HCT116 (cell line): ENCODE measurements at places on chromosomes 5 and 9.

GRCh38 chr9:114202396-114202795, 47.1 kb downstream of the COL27A1 start:
- DNase-seq, result no peak

GRCh38 chr5:75142566-75143136, 90.3 kb upstream of the GCNT4 start:
- no peak for DNase-seq

GRCh38 chr9:97480749-97481148, 20.7 kb upstream of the TMOD1 start:
- no peak for DNase-seq

- DNase-seq, result no peak
Observed at GRCh38 chr5:164188733-164189148, 683.3 kb downstream of the MAT2B start.

GRCh38 chr5:176762489-176762888, 47.9 kb upstream of the UNC5A start:
- no peak for DNase-seq

DNA sequence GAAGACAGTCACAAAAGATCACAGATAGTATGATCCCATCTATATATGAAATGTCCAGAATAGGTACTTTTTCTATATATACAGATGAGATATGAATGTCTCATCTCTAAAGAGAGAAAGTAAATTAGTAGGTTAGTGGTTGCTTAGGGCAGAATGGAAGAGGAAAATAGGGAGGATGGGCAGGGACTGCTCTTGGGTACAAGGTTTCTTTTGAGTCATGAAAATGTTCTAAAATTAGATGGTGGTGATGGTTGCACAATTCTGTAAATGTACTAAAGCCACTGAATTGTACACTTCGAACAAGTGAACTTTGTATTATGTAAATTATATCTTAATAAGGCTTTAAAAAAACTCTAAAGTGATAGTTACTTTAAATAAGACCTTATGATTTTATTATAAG, 59.6 kb upstream of the GRAMD2B start:
- DNase-seq, result no peak

DNA sequence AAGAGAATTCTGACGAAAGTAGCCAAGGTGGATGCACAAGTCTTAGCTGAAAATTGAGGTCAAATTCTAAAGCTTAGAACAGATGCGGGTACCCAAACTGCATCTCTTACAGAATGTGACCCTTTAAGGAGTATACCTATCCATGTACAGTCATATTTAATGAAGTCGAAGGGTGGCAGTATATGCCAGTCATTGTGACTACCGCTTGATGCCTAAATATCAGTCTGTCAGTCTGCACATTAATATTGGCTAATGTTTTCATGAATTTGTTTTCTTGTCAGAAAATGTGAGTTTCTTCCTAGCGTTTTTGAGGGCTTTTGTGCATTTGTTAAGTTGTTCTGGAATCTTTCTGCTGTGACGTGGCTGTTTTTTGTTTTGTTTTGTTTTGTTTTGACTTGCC, 264.5 kb upstream of the ELAVL2 start:
- no peak for DNase-seq

DNA sequence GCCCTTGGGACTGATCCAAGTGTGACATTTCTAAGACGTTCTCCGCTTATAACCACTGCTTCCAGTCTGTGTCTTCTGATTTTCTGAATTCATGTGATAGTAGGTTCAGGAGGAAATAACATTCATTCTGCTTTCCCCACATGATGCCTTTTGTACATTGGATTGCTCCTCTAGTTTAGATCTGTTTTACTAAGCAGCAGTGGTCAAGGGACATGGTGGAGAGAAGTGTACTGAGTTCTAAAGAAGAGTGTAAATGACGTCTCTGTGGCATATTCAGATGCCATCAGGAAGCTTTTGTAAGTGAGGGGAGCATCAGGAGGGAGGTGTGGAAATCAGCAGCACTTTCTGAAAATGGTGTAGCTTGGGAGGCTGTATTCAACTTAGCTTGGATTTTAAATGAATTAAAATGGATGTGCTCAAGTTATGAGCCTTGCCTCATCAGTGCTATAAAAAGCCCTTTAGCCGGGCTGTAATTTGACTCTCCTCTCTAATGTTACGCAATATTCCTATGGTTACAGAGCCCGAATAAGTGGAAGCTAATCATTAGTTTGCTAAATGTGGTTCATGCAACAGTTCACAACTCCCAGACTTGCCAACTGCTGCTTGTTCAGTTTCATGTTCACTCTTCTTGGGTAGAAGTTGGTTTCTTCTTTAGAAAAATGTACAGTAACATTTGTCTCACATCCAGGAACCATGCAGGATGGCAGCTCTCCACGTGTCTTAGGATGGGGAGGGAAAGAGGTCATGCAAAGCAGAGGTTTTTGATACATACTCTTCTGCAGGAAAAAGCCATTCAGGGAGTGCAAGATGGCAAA, 281.3 kb downstream of the ARHGAP26 start:
- no peak for DNase-seq

- no peak for DNase-seq
Observed at GRCh38 chr5:1552521-1553255, 28.9 kb upstream of the LPCAT1 start.

GRCh38 chr9:130138171-130138653, 34.0 kb upstream of the NCS1 start:
- DNase-seq, result no peak

DNA sequence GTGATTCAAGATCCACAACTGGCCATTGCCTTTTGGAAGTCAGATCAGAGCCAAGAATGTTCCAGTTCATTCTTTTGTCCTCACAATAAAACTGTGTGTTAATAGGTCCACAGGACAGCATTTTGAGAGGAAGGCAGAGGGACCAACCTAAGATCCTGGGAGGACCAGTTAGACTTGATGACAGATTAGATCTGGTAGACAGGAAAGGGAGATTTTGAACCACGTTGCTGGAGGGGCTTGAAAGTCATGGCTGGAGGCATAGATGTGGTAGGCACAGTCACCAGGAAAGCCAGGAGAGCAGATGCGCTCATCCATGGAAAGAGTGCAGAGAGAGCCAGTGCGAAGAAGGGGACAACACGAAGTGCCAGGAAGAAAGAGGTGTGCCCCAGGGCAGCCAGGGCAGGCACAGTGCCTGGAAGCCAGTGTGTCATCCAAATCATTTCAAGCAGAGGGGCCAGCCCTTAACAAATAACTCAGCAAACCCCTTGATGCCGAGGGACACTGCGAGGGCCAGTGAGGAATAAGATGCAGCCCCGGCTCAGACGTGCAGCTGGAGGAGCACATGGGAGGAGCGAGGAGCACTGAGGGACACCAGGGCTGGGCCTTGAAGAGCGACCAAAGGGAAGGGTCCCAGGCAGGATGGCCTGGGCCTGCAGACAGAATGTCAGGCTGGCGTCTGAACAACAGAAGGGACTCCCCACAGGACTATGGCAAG, 12.8 kb upstream of the SLC2A8 start:
- DNase-seq, result no peak

GRCh38 chr5:134466241-134467069, 54.8 kb upstream of the CDKN2AIPNL start:
- DNase-seq, result peak; percentile 80

GRCh38 chr5:51829230-51829629, 446.0 kb downstream of the ISL1 start:
- DNase-seq, result no peak

GRCh38 chr9:122097679-122098315, 4.7 kb upstream of the TTLL11 start:
- no peak for DNase-seq

- DNase-seq, result peak; percentile 97
Observed at GRCh38 chr9:136482793-136483588, at the start of gene SEC16A. Gene SEC16A (minus strand): TSS chr9:136483040. CDS start chr9:136477615, 5,425 bp downstream.

- no peak for DNase-seq
Observed at GRCh38 chr5:149586708-149587318, 5.5 kb downstream of the ARHGEF37 start.

GRCh38 chr9:123102375-123103113, 69.1 kb downstream of the GPR21 start:
- DNase-seq, result no peak

- DNase-seq, result no peak
Observed at GRCh38 chr9:124261736-124262648, 4.2 kb downstream of the NEK6 start.

GRCh38 chr9:33430942-33431341, 16.5 kb downstream of the AQP3 start:
- no peak for DNase-seq

GRCh38 chr9:121038804-121039203, 11.3 kb downstream of the C5 start:
- no peak for DNase-seq

DNA sequence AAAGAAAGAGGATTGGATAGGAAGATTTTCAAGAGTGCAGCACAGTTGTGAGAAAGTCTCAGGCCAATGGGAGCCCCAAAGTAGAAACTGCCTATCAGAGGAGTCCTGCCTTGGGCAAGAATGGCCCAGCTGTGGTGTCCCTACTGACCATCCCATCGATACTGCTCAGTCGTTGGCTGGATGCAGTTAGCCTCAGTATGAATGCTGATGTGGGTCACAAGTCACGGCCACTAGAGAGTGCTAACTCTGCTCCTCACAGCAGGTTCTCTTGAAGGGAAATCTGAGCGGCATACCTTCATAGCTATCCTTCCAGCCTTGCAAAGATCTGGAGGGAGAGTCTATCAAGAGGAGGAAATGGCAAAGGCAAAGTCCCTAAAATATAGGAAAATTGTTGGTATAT, 11.6 kb upstream of the CETN3 start:
- DNase-seq, result no peak

DNA sequence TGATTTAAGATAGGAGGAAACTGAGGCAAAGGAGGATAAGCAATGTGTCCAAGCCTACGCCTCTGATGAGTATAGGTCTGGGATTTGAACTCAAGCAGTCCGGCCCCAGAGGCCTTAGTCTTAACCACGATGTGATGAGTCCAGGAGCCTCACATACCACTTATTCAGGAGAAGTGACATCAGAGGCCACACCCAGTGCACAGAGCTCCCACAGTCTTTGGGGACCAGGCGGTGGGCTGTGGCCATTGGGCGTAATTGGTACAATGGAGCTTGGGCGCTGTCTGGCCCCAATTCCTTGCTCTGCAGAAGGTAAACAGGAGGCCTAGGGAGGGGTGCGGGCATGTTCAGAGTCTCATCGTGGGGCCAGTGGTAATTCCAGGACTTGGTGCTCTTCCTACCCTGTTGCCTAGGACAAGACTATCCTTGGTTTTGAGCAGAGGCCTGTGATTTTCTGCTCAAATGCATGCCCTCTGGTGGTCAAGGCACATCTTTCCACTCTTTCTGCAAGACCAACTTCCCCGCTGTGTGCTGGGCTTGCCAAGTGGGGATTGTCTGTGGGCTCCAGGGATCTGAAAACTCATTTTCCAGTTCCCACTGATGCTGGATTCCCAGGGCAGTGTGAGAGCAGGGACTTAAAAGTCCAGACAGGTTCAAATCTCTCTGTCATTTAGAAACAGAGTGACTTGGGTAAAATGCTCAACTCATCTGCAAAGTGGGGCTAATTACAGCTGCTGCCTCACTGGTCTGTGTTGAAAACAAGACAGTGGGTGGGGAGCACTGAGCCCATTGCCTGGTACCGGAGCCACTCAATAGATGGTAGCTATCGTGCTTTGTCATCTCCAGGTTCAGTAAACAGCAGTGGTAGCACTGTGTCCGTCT, 15.8 kb downstream of the NDST1 start:
- DNase-seq, result peak; percentile 50

- no peak for DNase-seq
Observed at GRCh38 chr5:191036-191948, at the start of gene LRRC14B. Gene LRRC14B (plus strand): TSS chr5:191495. CDS start chr5:191539, 44 bp downstream.

DNA sequence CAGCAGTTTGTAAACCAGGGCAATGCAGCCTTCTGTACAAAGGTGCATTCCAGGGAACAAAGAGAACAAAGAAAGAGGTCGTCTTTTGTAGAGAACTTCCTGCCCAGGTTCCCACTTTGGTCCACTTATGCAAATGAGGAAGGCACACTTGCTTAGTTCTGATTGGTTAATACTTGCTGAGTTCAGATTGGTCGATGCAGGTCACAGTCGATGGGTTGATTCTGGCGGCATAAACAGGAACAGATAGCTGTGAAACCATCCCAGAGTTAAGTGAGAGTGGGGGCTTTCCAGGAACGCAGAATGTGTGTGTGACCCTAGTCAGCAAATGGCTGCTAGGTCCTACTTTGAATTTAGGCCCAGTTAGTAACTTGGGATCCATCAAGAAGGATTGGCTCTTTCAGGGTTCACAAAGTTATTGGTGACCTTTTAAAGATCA, 1.8 kb upstream of the ADAMTS13 start:
- DNase-seq, result no peak

DNA sequence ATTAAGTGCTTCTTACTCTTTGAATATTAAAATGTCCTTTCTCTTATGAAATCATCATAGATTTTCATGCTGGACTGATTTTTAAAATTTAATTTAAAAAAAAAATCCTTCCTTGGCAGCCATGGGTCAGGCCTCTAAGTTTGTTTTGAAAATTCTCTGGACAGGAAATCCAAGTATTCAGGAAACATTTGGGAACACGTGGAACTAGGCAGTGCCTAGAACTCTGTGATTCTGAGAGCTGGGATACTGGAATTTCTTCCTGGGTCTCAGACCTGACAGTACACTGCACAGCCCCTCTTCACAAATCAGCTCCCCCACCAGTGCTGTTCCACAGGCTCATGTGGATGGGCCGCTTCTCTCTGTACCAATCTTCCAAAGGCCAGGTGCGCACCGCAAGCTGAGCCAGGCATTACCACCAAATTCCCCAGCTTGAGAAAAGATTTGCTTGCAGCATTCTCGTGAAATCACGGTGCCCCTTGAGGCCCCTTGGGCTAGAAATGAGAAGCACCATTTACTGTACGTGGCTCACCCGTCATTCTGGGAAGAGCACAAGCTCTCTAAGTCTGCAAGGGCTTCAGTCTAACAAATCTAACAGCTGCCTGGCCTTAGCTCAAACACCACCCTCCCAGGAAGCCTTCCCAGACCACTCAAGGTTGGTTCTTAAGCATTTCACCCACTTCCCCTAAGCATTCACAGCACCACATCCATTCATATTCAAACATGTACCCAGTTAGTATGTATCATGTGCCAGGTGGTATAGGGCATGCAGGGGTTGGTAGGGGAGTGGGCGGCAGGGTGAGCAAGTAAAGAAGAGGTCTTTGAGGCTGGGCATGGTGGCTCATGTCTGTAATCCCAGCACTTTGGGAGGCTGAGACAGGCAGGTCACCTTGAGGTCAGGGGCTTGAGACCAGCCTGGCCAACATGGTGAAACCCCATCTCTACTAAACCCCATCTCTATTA, 26.5 kb downstream of the B4GALT1 start:
- no peak for DNase-seq

DNA sequence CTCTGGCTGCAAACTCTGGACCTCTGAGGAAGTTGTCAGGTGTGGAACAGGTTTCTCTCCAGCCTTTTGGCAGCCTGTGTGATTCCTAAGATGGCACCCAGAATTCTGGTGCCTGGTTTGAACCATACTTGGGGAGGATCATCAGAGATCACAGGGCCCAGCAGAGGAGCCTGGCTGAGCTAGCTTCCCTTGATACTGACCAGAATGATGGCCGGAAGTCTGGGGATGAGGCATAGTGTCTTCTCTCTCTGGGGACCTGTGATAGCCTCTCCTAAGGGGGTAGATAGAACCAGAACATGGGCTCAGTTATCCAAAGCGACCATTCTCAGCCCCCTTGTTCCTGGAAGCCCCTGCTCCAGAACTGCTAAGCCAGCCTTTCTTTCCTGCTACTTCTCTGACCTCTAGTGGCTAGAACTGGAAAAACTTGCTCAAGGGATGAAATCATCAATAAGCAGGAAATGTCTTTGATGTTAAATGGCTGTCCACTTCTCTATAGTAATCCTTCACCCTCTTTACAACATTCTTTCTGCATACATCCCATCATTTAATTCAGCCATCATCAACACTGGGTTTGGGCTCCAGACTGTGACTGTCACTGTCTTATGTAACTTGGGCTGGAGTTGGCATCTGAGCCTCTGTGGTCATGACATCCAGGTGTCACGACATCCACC, 55.1 kb downstream of the C9orf152 start:
- DNase-seq, result peak; percentile 27

- DNase-seq, result no peak
Observed at GRCh38 chr5:115414406-115415142, 118.1 kb upstream of the CCDC112 start.
